ENCODE measurements at places on chromosomes 2 and 18. TPM values are rescaled to one million over a fixed set of nuclear protein-coding genes. Genes with fewer than 3 reads are reported as not detected.

DNA sequence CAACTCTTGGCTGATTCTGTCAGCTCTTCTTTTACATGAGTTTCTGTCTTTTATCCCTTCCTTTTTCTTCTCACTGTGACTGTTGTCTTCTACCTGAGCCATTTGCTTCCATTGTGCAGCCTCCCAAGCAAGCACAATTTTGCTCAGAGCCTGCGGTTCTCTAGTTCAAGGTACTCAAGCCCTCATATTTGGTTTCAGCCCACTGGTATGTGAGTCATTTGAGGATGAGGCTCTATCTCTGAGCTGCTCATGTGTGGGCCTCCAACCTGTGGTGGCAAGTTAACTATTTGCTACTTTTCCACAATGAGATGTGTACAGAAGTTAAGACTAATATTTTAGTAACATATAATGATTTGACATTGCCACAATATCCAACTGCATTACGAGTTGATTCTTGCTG lies 183.0 kb downstream of the PHLPP1 start:
- DNase-seq: no peak

DNA sequence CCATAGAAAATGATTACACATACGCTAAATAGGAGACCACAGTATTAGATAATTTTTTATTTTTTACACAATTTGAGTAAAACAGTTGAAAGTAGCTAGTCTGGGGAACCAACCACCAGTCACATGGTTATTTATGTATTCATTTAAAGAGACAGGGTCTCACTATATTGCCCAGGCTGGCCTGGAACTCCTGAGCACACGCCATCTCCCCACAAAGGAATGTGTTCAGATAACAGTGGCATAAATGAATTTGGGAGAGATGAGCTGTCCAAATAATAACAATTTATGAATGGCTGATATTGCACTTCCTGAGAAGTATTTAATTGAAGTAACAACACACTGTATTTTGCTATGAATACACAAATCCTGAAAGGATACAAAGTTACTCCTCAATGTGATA lies 39.7 kb downstream of the KIDINS220 start:
- DNase-seq: no peak

- DNase-seq: no peak
These were observed 80.2 kb downstream of the TCF7L1 start for GRCh38 chr2:85213404-85213803.

- DNase-seq: peak; percentile 97
These were observed 83.3 kb upstream of the ID2 start for GRCh38 chr2:8598295-8599165.

DNA sequence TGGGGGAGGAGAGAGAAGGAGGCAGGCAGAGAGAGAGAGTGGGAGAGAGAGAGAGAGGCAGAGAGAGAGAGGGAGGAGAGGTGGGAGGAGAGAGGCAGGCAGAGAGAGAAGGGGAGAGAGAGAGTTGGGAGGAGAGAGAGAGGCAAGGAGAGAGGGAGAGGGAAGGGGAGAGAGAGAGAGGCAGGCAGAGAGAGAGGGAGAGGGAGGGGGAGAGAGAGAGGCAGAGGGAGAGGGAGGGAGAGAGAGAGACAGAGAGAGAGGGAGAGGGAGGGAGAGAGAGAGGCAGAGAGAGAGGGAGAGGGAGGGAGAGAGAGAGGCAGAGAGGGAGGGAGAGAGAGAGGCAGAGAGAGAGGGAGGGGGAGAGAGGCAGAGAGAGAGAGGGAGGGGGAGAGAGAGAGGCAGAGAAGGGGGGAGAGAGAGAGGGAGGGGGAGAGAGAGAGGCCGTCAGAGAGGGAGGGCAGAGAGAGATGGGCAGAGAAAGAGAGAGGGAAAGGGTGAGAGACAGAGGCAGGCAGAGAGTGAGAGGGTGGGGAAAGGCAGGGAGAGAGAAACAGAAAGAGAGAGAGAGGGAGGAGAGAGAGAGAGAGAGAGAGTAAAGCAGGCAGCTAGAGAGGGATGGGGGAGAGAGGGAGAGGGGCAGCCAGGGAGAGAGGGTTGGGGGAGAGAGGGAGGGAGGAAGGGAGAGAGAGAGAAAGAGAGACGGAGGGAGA lies 122.2 kb upstream of the PXDN start:
- DNase-seq: no peak

DNA sequence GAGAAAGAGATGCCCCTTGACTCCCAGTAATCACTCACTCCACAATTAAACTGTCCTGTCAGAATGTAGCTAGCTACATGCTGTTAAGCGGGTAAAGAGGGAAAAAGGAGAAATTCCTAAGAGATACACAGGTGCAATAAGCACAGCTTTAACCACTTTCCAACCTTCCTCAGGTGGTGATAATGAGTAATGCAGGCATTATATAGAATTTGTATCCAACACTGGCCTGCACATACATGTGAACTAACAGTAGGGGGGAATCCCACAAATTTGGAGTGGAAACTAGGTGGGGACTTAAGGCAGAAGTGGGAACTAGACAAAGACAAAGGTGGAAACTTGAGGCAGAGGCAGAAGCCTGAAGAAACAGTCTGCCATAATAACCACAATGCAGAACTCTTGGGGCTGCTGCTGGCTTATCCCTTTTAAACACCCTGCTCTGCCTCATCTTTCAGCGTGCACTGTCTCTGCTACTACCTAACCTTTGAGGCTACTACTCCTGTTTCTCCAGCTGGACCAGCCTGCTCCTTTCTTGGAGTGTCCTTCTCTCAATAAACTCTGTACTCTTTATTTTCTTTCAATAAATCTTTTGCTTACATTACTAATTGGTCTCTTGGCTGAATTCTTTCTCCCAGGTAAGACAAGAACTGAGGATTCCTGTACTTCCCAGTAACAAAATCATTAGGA lies 259.7 kb downstream of the PDE11A start:
- DNase-seq: no peak

GRCh38 chr2:62197925-62198633 lies 2.2 kb downstream of the B3GNT2 start:
- DNase-seq: no peak

NPAS2 gene
- total RNA-seq: 5.6 TPM

CYP27C1 gene
- total RNA-seq: not detected

ADRA2B gene
- total RNA-seq: not detected

DSG2 gene
- total RNA-seq: 1.7 TPM
